SHP77 (cell line): ENCODE measurements at places on chromosomes 1 and 21.
A peak's percentile ranks its signal among the peaks of the same experiment; 100 is the strongest.

DNA sequence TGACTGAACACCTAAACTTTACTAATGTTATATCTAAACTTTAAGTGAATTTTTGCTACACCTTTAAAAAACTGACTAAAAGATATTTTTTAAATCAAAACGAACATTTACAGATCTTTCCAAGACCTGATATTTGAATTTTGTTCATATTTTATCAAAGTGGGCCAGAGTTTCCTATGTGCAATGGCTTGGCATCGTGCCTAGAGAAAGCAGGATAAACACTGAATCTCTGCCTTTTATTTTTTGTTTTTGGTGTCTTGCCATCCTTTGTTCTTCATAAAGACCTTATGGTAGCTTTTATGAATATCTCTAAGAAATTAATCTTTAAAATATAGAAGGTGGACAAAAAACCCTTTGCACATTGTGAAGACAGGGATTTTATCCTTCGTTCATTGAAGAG lies 25.8 kb upstream of the VPS26C start:
- DNase-seq = no peak

DNA sequence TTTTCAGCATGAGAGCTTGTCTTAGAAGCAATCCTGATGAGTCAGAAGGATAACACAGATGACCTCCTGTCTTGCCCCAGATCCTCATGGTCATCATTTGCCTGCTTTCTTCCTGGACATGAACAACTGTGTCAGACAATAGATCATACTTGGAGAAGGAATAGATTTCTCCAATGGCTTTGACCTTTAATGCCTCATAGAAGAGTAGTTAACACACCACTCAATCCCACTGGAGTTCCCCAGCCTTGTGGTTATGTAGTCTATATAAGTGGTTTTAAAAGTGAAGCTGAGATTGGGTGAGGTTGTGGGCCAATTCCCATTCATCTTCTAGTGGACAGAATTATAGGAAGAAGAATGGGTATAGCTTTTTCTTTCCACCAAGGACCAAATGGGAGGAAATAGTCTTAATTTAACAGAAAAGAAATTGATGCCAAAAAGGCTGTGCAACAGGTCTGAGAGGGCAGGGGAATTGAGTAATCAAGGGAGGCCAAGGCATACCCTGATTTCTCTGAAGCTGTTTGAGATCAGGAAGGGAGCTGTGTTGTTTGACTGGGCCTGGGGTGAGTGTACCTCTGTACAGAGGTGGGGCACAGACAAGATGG lies 14.4 kb downstream of the PRCC start:
- DNase-seq = no peak

GRCh38 chr1:205444931-205445645 lies 10.8 kb downstream of the BLACAT1 start:
- DNase-seq = peak; percentile 73

- DNase-seq = no peak
Observed at GRCh38 chr1:215606564-215607168, 39.6 kb downstream of the KCTD3 start.

- DNase-seq = no peak
Observed at GRCh38 chr1:185853739-185854138, 119.5 kb downstream of the HMCN1 start.

DNA sequence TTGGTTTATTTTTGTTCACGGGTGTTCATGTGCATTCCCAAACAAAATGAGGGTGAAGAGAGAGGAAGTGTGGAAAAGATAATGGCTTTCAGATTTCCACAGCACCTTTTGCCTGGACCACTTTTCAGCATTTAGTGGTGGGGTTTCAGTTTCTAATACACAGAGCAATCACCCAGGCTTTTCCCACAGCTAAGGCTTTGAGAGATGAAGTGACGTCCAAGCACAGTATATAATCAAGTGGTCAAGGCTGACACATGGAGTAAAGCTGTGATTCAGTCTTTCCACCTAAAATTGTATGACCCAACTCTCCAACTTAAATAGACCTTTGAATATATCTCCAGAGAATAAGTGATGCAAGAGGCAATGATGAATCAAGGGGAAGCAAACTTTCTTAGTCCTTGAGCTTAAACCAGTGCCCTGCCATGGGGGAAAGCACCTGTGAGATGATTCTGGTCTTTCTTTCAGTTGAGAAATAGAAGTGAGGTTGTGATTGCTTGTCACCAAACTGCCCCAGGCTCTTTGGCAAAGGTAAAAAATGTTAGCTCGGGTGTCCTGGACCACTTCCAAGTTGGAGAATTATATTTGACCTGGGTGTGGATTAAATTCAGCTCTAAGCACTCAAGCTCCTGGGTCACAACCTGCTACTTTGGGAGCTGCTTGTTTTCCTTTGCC lies 2.4 kb upstream of the PIK3R3 start:
- DNase-seq = peak; percentile 14

GRCh38 chr1:28370239-28371009 lies 884 bp downstream of the PHACTR4 start:
- peak; percentile 16 for DNase-seq

- no peak for DNase-seq
Observed at GRCh38 chr1:180213401-180214170, 16.5 kb upstream of the LHX4 start.

GRCh38 chr1:12407050-12407961 lies 177.5 kb downstream of the VPS13D start:
- DNase-seq = no peak
